Forelimb muscle (tissue), 1 donor: ENCODE measurements at places on chromosomes 2 and 18. TPM values are rescaled to one million over a fixed set of nuclear protein-coding genes. Genes with fewer than 3 reads are reported as not detected.

GRCh38 chr2:31785876-31786275 is 205.1 kb upstream of the SRD5A2 start:
- no peak for DNase-seq

DNA sequence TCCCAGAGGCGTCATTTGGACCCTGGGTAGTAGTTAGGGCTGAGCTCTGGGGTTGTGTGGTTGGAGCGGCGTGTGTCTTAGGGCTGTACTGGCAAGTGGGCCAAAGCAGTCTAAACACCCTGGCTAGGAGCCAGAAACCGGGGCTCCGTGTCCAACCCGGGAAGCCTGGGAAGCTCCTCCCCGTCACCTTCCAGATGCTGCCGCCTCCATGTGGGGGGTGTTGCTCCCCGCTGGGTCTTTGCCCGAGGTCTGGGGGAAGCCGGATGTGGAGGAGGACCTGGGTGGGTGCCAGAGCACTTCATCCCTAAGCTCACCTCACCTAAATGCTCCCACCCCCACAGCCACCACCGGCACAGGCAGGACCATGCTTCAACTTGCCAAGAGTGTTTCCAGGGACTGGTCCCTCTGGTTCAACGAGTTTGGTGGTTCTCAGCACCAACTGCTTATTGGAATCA is 25.4 kb downstream of the TET3 start:
- no peak for DNase-seq

GRCh38 chr2:163669506-163669905 is 66.3 kb downstream of the FIGN start:
- DNase-seq, result no peak

ALK gene
- 0.03 TPM for polyA plus RNA-seq

FSHR gene
- 0.43 TPM for polyA plus RNA-seq

LONRF2 gene
- 1.5 TPM for polyA plus RNA-seq

FAM237A gene
- not detected for polyA plus RNA-seq

RELCH gene
- 16.1 TPM for polyA plus RNA-seq

CLEC4F gene
- polyA plus RNA-seq, result 0.24 TPM
